SW480 (cell line): ENCODE measurements at places on chromosomes 2 and 18.

GRCh38 chr2:116444256-116444872 is 1370.1 kb upstream of the DDX18 start:
- DNase-seq: no peak

DNA sequence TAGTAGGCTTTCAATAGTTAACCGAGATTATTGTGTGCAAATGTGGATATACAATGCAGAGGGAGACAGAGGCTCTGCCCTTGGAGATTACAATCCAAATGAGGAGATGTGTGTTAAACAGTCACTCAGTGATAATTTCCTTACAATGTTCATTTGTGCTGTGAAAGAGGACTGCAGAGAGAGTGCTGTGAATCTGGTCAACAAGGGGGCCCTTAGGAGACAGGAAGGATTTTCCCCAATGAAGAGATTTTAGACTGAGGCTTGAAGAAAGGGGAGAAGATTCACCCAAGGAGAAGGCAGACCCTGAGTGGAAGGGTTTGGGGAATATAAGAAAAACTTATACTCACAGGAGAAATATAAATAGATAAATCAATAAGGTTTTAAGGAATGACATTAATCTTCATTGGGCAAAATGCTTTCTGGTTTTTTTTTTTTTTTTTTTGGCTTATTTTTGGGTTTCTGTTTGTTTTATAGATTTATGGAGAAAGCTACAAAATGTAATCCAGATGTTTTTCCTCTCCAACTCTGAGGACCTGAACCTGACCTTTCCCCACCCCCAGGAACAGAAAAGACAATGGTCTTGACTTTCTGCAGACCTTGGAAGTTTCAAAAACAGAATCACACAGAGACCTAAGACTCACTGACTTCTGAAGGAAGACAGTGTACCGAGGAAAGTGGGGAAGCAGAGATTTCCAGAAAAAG is 151.3 kb upstream of the SERPINE2 start:
- DNase-seq: no peak

GRCh38 chr2:49080681-49081080 is 73.6 kb downstream of the FSHR start:
- no peak for DNase-seq

DNA sequence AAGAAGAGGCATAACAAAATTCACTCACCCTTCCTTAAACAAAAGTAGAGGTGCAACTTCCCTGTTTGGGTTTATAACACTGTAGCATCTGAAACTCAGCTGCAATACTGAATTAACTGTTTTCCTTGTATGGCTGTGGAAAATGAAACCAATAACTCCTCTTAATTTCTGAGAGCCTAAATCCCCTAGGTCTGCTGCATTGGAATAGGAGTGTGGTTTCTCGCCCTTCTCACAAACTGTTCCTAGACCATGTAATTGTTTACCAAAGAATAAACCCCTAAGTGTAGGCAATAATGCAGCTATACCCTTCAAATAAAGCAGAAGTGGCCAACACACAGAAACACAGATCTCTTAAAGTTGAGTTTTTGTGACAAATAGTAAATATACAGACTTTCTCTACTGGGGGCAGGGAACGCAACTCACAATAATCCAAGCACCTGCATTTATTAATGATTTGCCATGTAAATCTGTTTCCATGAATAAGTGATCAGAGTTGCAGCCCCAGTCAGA is 52.0 kb downstream of the RASGRP3 start:
- no peak for DNase-seq

- DNase-seq: no peak
Observed at GRCh38 chr2:231038483-231039293, 1.4 kb downstream of the C2orf72 start.

GRCh38 chr2:29039718-29040480 is 34.4 kb downstream of the PCARE start:
- DNase-seq: no peak
